A549 treated with CORT108297 at 1 μM for 4 hours (cell line): ENCODE measurements at places on chromosomes 12 and 14. TPM values are rescaled to one million over a fixed set of nuclear protein-coding genes. Genes with fewer than 3 reads are reported as not detected.

Gene CDH24
- 3.0 to 5.9 TPM (median 5.2 TPM) in 5 replicates for total RNA-seq

Gene OR6C2
- total RNA-seq: not detected in 5 replicates

Gene DHRS2
- total RNA-seq: 6.0 to 9.9 TPM (median 8.1 TPM) in 5 replicates

Gene KRT77
- total RNA-seq: not detected in 5 replicates

Gene DICER1
- 15.5 to 21.3 TPM (median 19.5 TPM) in 5 replicates for total RNA-seq

Gene OTUB2
- total RNA-seq: 3.8 to 6.0 TPM (median 4.2 TPM) in 5 replicates

Gene CABP1
- 0.08 to 0.28 TPM (median 0.25 TPM) in 5 replicates for total RNA-seq

Gene LTB4R
- 3.7 to 7.0 TPM (median 6.4 TPM) in 5 replicates for total RNA-seq

Gene MYF5
- not detected in 5 replicates for total RNA-seq

Gene TMEM117
- 1.7 to 2.6 TPM (median 2.3 TPM) in 5 replicates for total RNA-seq

Gene CLEC6A
- not detected in 5 replicates for total RNA-seq

Gene FAR2
- total RNA-seq: not detected in 5 replicates

Gene ACVRL1
- total RNA-seq: 0.04 to 0.24 TPM (median 0.17 TPM) in 5 replicates

Gene REP15
- 0.34 to 0.62 TPM (median 0.51 TPM) in 5 replicates for total RNA-seq

Gene APOF
- not detected in 5 replicates for total RNA-seq

Gene PWP1
- 87.9 to 95.4 TPM (median 92.2 TPM) in 5 replicates for total RNA-seq

Gene LRTM2
- 0.07 to 0.10 TPM in 2 of 5 replicates, not detected in the others for total RNA-seq

Gene LALBA
- not detected in 5 replicates for total RNA-seq

Gene DGLUCY
- total RNA-seq: 16.1 to 19.8 TPM (median 16.7 TPM) in 5 replicates

Gene LTB4R2
- 2.2 to 6.0 TPM (median 5.7 TPM) in 5 replicates for total RNA-seq

Gene C3AR1
- total RNA-seq: not detected in 5 replicates

Gene A2M
- 0.27 TPM in 1 of 5 replicates, not detected in the others for total RNA-seq

Gene KRT6C
- total RNA-seq: not detected in 5 replicates

Gene RHEBL1
- total RNA-seq: 4.3 to 6.2 TPM (median 5.4 TPM) in 5 replicates

Gene KLRB1
- not detected in 5 replicates for total RNA-seq

Gene RIPK3
- total RNA-seq: not detected in 5 replicates

Gene ANKRD33
- 0.08 to 0.12 TPM in 2 of 5 replicates, not detected in the others for total RNA-seq

Gene YLPM1
- total RNA-seq: 33.7 to 49.5 TPM (median 37.9 TPM) in 5 replicates

Gene IL23A
- 0.35 to 1.0 TPM (median 0.57 TPM) in 5 replicates for total RNA-seq

Gene CFAP54
- total RNA-seq: 1.2 to 1.7 TPM (median 1.5 TPM) in 5 replicates

Gene OR4K5
- total RNA-seq: not detected in 5 replicates

Gene FAM90A1
- 0.03 to 0.10 TPM (median 0.07 TPM) in 5 replicates for total RNA-seq

Gene TRIAP1
- total RNA-seq: 72.6 to 91.5 TPM (median 74.1 TPM) in 5 replicates

Gene POLE2
- total RNA-seq: 11.6 to 14.2 TPM (median 12.7 TPM) in 5 replicates

Gene EPYC
- total RNA-seq: not detected in 5 replicates

Gene NID2
- 16.1 to 30.0 TPM (median 20.1 TPM) in 5 replicates for total RNA-seq

Gene TAS2R19
- 0.18 TPM in 1 of 5 replicates, not detected in the others for total RNA-seq

Gene RND1
- total RNA-seq: 12.0 to 17.8 TPM (median 14.2 TPM) in 5 replicates
